ENCODE measurements at places on chromosomes 1 and 21. TPM values are rescaled to one million over a fixed set of nuclear protein-coding genes. Genes with fewer than 3 reads are reported as not detected.

TSSK3 gene
- total RNA-seq, result 1.6 TPM

GRCh38 chr1:1117469-1117831, 1.6 kb upstream of the C1orf159 start:
- H3K27me3 ChIP-seq, result peaks cover 3% of the 10 kb centered on the region
- H3K36me3 ChIP-seq, result peaks cover 11% of the 10 kb centered on the region
- no peaks in the 10 kb centered on the region for H3K4me1 ChIP-seq
- no peak overlapping the region for H3K27ac ChIP-seq
- H3K4me3 ChIP-seq, result peak overlapping the region; percentile 44

FMOD gene
- total RNA-seq, result not detected

GRCh38 chr1:31900790-31901189, 37.4 kb downstream of the PTP4A2 start:
- no peak for DNase-seq
- no peaks in the 10 kb centered on the region for H3K4me1 ChIP-seq
- no peaks in the 10 kb centered on the region for H3K27me3 ChIP-seq
- no peak overlapping the region for H3K4me3 ChIP-seq
- H3K36me3 ChIP-seq, result peaks cover 7% of the 10 kb centered on the region

KRTAP21-2 gene
- total RNA-seq, result not detected

DNA sequence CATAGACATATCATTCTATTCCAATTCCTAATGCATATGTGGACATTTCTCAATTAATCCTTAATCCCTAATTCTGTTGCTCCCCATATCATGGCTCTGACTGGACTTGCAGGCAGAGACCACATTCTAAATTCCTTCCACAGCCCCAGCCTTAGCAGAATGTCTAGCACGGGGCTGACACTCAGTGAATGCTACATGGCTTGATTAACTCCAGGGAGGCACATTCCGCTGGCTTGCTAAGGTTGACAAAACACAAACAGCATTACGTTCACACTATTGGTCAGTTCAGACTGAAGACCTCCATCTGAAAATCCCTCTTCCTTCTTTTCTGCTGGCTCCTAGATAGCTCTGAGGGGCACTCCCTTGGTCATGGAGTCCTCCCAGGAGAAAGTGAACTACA, 119.4 kb downstream of the ASTN1 start:
- H3K4me3 ChIP-seq, result peak overlapping the region; percentile 4
- DNase-seq, result no peak
- H3K27me3 ChIP-seq, result no peaks in the 10 kb centered on the region
- no peak overlapping the region for H3K27ac ChIP-seq
- peaks cover 8% of the 10 kb centered on the region for H3K4me1 ChIP-seq

PIGK gene
- 20.1 TPM for total RNA-seq

KIF14 gene
- total RNA-seq, result 18.2 TPM

DNA sequence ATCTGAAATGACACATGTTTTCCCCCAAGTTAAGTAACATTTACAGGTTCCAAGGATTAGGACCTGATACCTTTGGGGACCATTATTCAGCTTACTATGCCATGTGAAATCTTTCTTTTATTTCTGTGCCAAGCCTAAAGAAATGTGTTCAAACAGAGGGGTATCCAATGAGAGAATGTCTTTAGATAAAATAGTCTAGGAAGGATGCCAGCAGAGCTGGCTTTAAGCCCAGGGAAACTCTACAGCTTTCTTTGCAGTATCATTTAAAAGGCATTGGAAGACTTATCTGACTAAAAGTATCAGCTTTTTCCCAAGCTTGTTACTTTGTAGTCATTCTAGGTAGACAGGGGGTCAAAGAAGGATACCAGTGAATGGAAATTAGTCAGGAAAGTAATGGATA, 860.4 kb downstream of the PLA2G4A start:
- H3K4me3 ChIP-seq, result no peak overlapping the region
- no peak overlapping the region for H3K27ac ChIP-seq
- no peaks in the 10 kb centered on the region for H3K4me1 ChIP-seq
- H3K36me3 ChIP-seq, result no peaks in the 10 kb centered on the region

GRCh38 chr1:25107643-25108010, 124.7 kb downstream of the SYF2 start:
- H3K36me3 ChIP-seq, result peaks cover 7% of the 10 kb centered on the region
- DNase-seq, result no peak
- H3K27me3 ChIP-seq, result no peaks in the 10 kb centered on the region
- no peak overlapping the region for H3K27ac ChIP-seq

GART gene
- 162 TPM for total RNA-seq

DNA sequence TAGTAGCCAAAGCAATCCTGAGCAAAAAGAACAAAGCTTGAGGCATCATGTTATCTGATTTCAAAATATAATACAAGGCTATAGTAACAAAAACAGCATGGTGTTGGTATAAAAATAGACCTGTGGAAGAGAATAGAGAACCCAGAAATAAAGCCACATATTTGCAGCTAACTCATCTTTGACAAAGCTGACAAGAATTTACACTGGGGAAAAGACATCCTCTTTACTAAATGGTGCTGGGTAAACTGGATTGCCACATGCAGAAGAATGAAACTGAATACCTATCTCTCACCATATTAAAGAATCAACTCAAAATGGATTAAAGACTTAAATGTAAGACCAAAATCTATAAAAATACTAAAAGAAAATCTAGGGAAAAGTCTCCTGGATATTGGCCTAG, 59.5 kb upstream of the CD55 start:
- H3K36me3 ChIP-seq, result no peaks in the 10 kb centered on the region
- H3K27ac ChIP-seq, result no peak overlapping the region
- DNase-seq, result no peak
- no peaks in the 10 kb centered on the region for H3K4me1 ChIP-seq

MYCL gene
- 18.4 TPM for total RNA-seq

GRCh38 chr1:11198851-11199594, 9.9 kb downstream of the ANGPTL7 start:
- no peak overlapping the region for H3K4me3 ChIP-seq
- DNase-seq, result no peak
- peaks cover 77% of the 10 kb centered on the region for H3K36me3 ChIP-seq

- H3K36me3 ChIP-seq, result no peaks in the 10 kb centered on the region
- H3K4me3 ChIP-seq, result no peak overlapping the region
- peaks cover 3% of the 10 kb centered on the region for H3K4me1 ChIP-seq
- no peak overlapping the region for H3K27ac ChIP-seq
Measured at GRCh38 chr21:44929799-44930542, 9.3 kb upstream of the ITGB2 start.

DNA sequence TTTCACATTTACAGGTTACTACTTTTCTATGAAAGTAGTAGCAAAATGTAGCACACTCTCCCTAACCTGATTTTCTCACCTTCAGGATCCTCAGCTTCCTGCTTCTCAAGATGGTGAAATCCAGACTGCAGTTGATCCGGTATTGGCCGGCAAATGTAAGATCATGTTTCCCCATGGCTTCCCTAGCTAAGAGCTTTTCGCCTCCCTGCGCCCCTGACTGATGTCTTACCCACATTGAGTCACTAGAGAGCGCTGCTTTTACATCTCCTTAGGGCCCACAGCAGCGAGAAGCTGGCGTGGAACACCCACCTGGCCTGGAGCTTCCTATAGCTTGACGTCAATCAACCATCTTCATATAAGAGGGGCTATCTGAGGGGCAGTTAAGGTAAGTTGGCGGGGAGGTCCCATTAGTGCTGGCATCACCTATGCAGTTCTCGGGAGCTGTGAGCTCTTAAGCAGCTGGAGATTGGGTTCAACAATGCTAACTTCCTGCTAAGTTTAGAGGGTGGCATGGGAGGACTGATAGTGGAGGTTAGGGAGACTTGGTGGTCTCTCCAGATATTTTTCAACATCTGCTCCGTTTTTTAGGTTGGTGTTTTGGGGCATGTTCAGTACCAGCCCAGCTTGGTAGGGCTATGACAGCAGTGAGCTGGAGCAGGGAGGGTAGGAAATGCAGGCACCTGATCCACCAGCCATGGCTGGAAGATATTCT, 5.5 kb downstream of the PTPN7 start:
- H3K36me3 ChIP-seq, result no peaks in the 10 kb centered on the region
- peak; percentile 84 for DNase-seq
- no peak overlapping the region for H3K27ac ChIP-seq
- H3K27me3 ChIP-seq, result no peaks in the 10 kb centered on the region
- H3K4me1 ChIP-seq, result peaks cover 5% of the 10 kb centered on the region

DNA sequence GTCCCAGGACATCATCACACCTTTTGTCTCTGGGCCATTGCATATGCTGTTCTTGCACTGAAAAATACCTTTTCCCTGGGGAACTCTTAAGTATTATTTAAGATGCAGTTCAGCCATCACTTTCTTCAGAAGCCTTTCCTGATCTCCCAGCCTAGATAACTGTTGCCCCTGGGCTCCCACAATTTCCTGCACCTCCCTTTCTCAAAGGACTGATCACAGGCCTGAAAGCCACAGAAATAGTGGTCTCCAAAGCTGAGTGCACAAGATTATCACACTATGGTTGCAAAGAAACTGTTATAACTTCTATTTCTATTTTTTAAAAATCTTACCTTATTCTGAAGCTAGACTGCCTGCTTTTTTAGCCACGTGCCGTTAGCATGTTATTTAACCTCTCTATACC, 2.8 kb upstream of the ZSCAN20 start:
- H3K4me3 ChIP-seq, result no peak overlapping the region
- H3K27me3 ChIP-seq, result no peaks in the 10 kb centered on the region
- no peaks in the 10 kb centered on the region for H3K36me3 ChIP-seq

GRCh38 chr21:45037986-45038385, 36.4 kb upstream of the ADARB1 start:
- H3K4me3 ChIP-seq, result no peak overlapping the region
- no peak overlapping the region for H3K27ac ChIP-seq
- H3K36me3 ChIP-seq, result no peaks in the 10 kb centered on the region

DNA sequence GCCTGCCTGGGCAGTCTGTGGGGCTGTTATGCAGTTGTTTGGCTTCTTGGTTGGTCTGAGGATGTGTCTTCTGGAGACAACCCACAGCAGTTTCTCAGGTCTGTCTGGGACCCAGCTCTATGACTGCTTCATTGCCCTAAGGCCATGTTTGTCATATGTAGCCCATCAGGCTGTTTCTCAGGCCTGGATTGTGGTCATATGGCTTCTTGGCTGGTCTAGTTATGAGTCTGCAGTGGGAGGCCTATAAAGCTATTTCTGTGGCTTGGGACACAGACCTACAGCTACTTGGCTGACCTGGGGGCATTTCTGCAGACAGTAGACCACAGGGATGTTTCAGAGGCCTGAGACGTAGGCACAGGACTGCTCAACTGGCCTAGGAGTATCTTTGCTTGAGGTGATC, 41.5 kb downstream of the CHIA start:
- H3K27ac ChIP-seq, result no peak overlapping the region
- no peak for DNase-seq
- H3K27me3 ChIP-seq, result no peaks in the 10 kb centered on the region
- H3K4me1 ChIP-seq, result no peaks in the 10 kb centered on the region

NCF2 gene
- total RNA-seq, result not detected

MSH4 gene
- total RNA-seq, result 0.63 TPM

SFT2D2 gene
- total RNA-seq, result 28.4 TPM

DNA sequence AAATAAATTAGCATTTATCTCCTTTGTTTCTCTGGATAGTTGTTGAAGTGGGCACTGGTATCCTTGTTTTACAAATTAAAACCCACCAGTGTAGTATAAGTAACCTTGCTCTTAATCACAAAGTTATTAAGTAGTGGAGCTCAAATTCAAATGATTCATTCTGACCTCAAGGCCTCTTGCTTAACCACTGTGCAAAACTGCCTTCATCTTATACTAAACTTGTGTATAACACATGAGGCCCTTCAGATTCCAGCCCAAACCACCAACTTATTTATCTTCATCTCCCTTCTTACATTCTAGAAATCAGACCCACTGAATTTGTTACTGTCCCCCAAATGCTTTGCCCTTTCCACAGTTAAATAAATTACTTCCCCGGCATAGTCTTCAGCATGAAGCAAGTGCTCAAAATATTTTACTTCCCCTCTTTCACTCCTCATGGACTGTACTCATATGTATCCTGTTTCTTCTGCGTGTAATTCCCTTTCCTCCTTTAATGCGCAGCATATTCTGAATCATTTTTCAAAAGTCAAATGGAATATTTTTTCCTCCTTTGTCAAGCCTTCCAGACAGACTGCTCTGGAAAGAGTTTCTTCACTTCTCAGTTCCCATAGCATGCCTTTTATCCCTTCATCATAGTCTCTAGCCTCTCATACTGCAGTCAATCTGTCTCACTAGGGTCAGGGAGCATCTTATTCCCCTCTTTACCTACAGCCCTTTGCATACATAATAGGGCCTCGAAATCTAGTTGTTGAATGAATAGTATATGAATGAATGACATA, 19.0 kb upstream of the DNASE2B start:
- H3K4me1 ChIP-seq, result no peaks in the 10 kb centered on the region
- H3K36me3 ChIP-seq, result no peaks in the 10 kb centered on the region
- H3K27ac ChIP-seq, result no peak overlapping the region
- no peaks in the 10 kb centered on the region for H3K27me3 ChIP-seq
- no peak overlapping the region for H3K4me3 ChIP-seq

DNA sequence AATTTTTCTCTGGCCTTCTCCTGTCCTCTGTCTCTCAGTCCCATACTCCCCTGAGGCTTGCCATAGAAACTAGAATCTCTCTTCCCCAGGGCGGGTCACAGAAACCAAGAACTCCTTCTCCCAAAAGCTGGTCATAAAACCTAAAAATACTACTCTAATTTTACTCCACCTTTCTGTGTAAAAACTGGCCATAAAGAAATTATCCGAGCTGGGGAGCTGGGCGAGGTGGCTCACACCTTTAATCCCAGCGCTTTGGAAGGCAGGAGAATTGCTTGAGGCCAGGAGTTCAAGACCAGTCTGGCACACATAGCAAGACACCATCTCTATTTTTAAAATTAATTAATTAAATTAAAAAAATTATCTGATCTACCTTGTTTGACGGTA, 3.0 kb downstream of the ALG14 start:
- H3K4me1 ChIP-seq, result no peaks in the 10 kb centered on the region
- no peaks in the 10 kb centered on the region for H3K27me3 ChIP-seq
- no peak overlapping the region for H3K27ac ChIP-seq
- H3K4me3 ChIP-seq, result no peak overlapping the region
- H3K36me3 ChIP-seq, result no peaks in the 10 kb centered on the region

DNA sequence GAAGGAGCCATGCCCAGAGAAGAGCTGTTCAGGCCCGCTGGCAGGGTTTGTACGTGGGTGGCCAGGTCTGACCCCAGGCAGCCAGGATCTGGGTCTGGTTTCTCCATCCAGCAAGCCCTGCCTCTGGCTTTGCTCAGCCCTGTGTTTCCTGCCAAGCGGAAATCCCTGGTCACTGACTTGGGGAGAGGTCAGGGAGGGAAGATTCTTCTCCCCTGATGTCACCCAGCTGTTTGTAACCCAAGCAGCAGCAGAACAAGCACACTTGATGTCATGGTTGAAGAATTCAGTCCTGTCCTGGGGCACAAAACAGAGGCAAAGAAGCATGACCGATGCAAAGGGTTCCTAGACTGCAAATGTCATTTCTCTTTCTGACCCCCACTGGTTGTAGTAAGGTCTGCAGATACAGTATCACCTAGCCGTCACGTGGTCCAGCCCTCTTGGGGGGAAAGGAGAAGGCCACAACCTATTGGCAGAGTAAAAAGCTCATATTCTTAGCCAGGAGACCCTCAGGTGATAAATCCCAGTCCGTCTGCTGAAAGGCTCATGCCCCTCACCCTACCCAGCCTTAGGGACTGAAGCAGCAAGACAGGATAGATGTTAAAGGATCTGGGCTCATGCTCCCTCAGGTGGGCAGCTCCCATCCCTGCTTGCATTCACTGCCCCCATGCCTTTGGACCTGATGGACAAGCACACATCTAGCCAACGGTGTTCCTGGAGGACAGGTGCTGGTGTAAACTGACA, 120.9 kb downstream of the SYT2 start:
- H3K4me1 ChIP-seq, result no peaks in the 10 kb centered on the region
- no peaks in the 10 kb centered on the region for H3K27me3 ChIP-seq
- peak; percentile 59 for DNase-seq
- no peak overlapping the region for H3K27ac ChIP-seq
- no peak overlapping the region for H3K4me3 ChIP-seq

TOR1AIP2 gene
- 71.0 TPM for total RNA-seq

GBP4 gene
- not detected for total RNA-seq

SMIM1 gene
- 5.3 TPM for total RNA-seq
